Activated CD4-positive, alpha-beta T cell treated with anti-CD3 and anti-CD28 coated beads for 36 hours (primary cell): ENCODE measurements at places on chromosomes 3 and 15. TPM values are rescaled to one million over a fixed set of nuclear protein-coding genes. Genes with fewer than 3 reads are reported as not detected.

GOLGA8T gene
- total RNA-seq = not detected

SPTBN5 gene
- 0.51 TPM for total RNA-seq

SPINT1 gene
- 8.5 TPM for total RNA-seq

CCR3 gene
- not detected for total RNA-seq

ACVR2B gene
- total RNA-seq = 5.7 TPM

CD86 gene
- 0.09 TPM for total RNA-seq

SERINC4 gene
- 0.42 TPM for total RNA-seq

CCR1 gene
- total RNA-seq = 0.14 TPM

ANKUB1 gene
- total RNA-seq = not detected

PAK6 gene
- 0.53 TPM for total RNA-seq

NBEAL2 gene
- total RNA-seq = 83.4 TPM

ALS2CL gene
- total RNA-seq = 3.2 TPM

MB21D2 gene
- total RNA-seq = 2.2 TPM

WDR93 gene
- total RNA-seq = not detected

RNF7 gene
- 38.0 TPM for total RNA-seq

DNA sequence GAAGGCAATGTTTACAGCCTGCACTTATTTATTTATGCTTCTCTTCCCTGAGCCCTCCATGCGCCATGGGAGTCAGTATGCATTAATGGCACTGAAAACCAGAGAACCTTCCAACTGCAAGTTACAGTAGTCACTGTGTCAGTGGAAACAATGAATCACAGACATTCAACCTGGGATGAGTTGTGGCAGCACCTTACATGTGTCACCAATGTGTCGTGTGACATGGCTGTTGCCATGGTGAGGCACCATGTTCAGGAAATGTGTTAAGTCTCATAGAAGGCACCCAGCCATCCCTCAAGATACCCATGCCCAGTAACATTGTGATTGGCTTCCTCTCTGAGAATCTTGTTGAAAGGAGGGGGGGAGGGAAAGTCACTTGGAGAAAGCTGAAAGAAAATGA lies 105.0 kb downstream of the FOXP1 start:
- no peaks in the 10 kb centered on the region for H3K27me3 ChIP-seq
- peaks cover 78% of the 10 kb centered on the region for H3K4me1 ChIP-seq
- H3K4me3 ChIP-seq = peak overlapping the region; percentile 19
- peak overlapping the region; percentile 93 for H3K27ac ChIP-seq
- peak; percentile 89 for DNase-seq
- H3K36me3 ChIP-seq = peaks cover 32% of the 10 kb centered on the region

DNA sequence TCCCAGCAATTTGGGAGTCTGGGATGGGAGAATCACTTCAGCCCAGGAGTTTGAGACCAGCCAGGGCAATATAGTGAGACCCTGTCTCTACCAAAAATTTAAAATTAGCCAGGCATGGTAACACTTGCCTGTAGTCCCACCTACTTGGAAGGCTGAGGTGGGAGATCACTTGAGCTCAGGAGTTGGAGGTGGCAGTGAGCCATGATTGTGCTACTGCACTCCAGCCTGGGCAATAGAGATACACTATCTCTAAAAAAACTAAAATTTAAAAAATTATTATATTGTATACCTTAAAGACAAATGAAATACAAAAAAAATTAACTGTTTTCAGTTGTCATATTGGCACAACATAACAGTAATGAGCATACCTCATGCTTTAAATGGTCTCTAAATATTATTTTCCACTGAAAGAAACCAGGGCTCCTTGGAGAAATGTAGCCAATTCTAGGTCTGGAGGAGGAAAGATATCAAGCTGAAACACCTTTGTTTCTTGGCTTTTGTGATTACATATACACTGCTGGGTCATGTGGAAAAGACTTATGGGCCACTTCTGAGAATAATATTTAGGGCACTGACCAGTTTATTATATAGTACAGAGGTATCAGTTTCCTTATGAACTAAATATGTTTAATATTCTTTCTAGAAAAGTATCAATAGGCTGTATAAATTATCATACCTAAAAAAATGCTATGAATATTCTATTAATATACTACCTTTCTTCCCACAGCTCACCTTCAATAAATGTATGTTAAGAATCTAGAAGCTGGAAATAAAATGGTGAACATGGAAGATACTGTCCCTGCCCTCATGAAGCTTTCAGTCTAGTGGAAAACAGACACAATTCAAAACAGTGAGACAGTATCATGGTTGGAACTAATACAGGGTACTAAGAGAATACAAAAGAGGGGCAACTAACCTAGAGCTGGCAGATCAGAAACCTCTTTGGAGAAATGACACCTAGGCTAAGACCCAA lies 119.5 kb downstream of the TMCC1 start:
- H3K36me3 ChIP-seq = peaks cover 2% of the 10 kb centered on the region
- no peaks in the 10 kb centered on the region for H3K27me3 ChIP-seq
- no peaks in the 10 kb centered on the region for H3K4me1 ChIP-seq
- no peak overlapping the region for H3K4me3 ChIP-seq
- H3K27ac ChIP-seq = no peak overlapping the region

DNA sequence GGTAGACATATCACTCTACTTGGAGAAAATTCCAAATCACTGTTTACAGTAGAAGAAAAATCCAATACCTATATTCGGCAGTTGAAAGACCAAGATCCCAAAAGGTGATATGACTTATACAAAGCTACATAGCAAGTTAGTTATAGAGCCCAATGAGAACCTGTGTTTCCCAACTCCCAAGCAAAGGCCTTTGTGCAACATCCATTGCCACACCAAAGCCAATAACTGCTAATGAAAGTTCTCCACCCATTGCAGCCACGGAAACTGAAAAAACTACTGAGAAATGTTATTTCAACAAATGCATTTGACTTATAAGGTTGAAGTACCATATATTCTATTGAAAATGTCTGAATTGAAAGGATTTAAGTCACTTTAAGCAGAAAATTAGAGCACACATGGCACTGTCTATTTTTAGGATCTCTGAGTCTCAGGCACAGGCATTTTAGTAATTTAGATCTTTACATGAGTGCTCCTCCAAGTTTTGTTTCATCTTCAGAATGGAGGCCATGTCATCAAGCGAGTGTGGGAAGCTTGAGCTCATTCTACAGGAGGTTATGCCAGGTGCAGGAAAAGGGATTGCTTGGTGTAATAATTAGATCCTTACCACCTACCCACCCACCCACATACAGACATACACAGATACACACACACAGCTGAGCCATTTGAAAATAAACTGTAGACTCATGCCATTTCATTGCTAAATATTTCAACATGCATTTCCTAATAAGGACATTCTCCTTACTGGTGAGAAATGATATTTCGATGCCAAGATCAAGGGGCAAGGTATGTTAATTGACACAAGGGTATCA lies 19.7 kb upstream of the ANO10 start:
- no peaks in the 10 kb centered on the region for H3K36me3 ChIP-seq
- DNase-seq = no peak
- H3K27me3 ChIP-seq = peaks cover 2% of the 10 kb centered on the region
- no peak overlapping the region for H3K4me3 ChIP-seq

GRCh38 chr3:63872135-63872924 lies 8.7 kb downstream of the ATXN7 start:
- H3K27ac ChIP-seq = no peak overlapping the region
- H3K4me1 ChIP-seq = peaks cover 55% of the 10 kb centered on the region
- DNase-seq = no peak
- H3K27me3 ChIP-seq = no peaks in the 10 kb centered on the region
- H3K36me3 ChIP-seq = peaks cover 6% of the 10 kb centered on the region

DNA sequence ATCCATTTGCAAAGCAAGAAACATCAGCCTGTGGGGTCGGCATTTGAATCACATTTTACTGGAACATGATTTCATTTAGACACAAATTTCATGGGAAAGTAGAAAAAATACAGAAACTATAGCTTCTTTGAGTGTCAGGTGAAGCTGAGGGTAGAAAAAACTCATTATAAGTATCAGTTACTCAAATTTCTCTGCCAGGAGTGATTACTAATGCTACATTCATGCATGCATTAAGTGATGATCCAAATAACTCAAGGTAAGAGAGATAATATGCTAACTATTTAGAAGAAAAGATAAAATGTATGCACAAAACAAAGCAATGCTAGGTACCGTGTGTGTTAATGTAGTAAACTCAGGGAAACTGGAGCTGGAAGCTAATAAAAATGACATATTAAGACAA lies 406.0 kb downstream of the GAP43 start:
- no peaks in the 10 kb centered on the region for H3K27me3 ChIP-seq
- no peak overlapping the region for H3K27ac ChIP-seq
- no peak for DNase-seq
- H3K4me1 ChIP-seq = no peaks in the 10 kb centered on the region
- no peak overlapping the region for H3K4me3 ChIP-seq

DNA sequence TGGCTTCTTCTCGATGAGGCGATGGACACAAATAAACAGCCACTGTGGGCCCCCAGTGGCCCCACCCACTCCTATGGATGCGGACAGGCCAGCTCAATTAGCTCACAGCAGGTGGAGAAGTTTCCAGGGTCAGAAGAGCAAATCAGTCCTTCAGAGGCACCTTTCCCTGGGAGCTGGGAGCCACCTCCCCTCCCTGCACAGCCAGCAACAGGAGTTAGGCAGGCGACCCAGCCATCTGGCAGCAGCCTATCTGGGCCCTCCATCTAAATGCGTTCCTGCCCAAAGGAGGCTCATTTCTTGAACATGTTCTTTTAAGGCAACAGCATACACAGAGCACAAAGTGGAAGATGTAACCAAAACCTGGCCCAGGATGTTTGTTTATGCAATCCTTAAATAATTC lies 211.9 kb upstream of the ARRDC4 start:
- no peaks in the 10 kb centered on the region for H3K36me3 ChIP-seq
- no peak for DNase-seq
- no peak overlapping the region for H3K27ac ChIP-seq
- H3K4me3 ChIP-seq = no peak overlapping the region
- H3K27me3 ChIP-seq = peaks cover 5% of the 10 kb centered on the region

DNA sequence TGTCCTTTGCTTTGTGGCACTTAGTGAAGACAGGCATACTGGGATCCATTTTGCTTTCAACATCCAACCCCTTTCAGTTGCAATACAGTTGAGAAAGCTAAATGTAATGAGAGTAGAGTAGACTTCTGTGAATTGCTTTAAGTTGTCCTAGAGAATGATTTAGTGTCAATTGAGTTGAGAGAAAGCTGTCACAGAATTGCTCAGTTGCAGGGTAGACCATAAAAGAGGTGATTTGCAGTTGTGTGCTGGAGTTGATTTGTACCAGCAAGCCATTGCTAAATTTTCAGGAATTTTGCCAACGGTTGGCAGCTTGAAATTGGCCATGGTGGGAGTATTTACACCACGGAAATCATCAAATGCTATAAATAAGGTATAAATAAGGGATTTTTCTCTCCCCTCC lies 2.2 kb downstream of the ABHD5 start:
- H3K36me3 ChIP-seq = no peaks in the 10 kb centered on the region
- H3K27ac ChIP-seq = peak overlapping the region; percentile 57
- no peak overlapping the region for H3K4me3 ChIP-seq

- H3K4me3 ChIP-seq = no peak overlapping the region
- no peaks in the 10 kb centered on the region for H3K27me3 ChIP-seq
- no peak overlapping the region for H3K27ac ChIP-seq
- H3K36me3 ChIP-seq = no peaks in the 10 kb centered on the region
Observed at GRCh38 chr15:86555939-86556338, 476.3 kb downstream of the AGBL1 start.

DNA sequence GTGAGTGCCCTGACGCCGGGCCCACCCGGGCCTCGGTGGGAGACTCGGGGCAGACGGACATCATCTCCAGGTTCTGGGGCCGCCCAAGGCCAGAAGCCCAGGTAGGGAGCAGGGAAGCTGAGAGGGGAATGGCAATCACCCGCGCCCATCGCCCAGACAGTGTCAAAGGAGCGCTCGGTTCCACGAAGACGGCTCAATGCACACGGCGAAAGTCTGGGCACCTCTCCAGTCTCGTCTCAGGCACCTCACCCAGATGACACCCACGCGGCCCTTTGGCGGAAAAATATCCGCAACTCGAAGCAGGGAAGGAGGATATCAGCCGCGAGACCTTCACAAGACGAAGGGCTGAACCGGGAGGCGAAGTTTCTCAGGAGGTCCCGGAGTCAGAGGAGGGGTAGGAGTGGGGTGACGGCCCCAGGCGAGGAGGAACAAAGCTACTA lies 916 bp downstream of the IL17RD start:
- no peaks in the 10 kb centered on the region for H3K36me3 ChIP-seq
- H3K4me1 ChIP-seq = peaks cover 8% of the 10 kb centered on the region
- peak; percentile 60 for DNase-seq
- H3K27me3 ChIP-seq = peaks cover 58% of the 10 kb centered on the region

GRCh38 chr3:18703798-18704197 lies 278.7 kb upstream of the SATB1 start:
- H3K27me3 ChIP-seq = no peaks in the 10 kb centered on the region
- DNase-seq = peak; percentile 36
- peaks cover 29% of the 10 kb centered on the region for H3K36me3 ChIP-seq
- peak overlapping the region; percentile 33 for H3K27ac ChIP-seq
- no peak overlapping the region for H3K4me3 ChIP-seq

GRCh38 chr3:176785171-176785570 lies 412.1 kb downstream of the TBL1XR1 start:
- DNase-seq = no peak
- no peak overlapping the region for H3K27ac ChIP-seq
- H3K4me1 ChIP-seq = no peaks in the 10 kb centered on the region
- H3K36me3 ChIP-seq = no peaks in the 10 kb centered on the region
- H3K4me3 ChIP-seq = no peak overlapping the region
- peaks cover 9% of the 10 kb centered on the region for H3K27me3 ChIP-seq

GRCh38 chr3:28595372-28595771 lies 246.7 kb upstream of the AZI2 start:
- no peak overlapping the region for H3K4me3 ChIP-seq
- DNase-seq = no peak
- no peak overlapping the region for H3K27ac ChIP-seq
- no peaks in the 10 kb centered on the region for H3K36me3 ChIP-seq

GRCh38 chr3:16534640-16535262 lies 21.3 kb upstream of the RFTN1 start:
- H3K4me3 ChIP-seq = no peak overlapping the region
- H3K27ac ChIP-seq = no peak overlapping the region
- peaks cover 12% of the 10 kb centered on the region for H3K27me3 ChIP-seq
- DNase-seq = no peak
- no peaks in the 10 kb centered on the region for H3K4me1 ChIP-seq
- no peaks in the 10 kb centered on the region for H3K36me3 ChIP-seq

DNA sequence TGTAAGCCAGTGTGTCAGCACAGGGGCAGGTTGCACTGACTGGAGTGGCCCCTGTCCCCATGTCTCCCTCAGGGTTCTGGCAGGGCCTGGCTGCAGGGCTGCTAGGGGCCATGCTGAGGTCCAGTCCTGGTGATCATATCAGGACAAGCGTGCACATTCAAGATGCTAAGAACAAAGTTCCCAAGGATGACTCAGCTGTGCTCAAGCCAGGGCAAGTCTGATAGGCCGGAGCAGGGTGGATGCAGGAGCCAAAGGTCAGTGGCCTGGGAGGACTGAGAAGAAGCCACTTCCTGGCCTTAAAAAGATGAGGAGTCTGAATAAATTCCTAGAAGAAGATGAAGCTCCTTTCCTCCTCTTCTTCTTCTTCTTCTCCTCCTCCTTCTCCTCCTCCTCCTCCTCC lies 353.2 kb downstream of the AGBL1 start:
- no peak for DNase-seq
- no peak overlapping the region for H3K27ac ChIP-seq
- peaks cover 2% of the 10 kb centered on the region for H3K27me3 ChIP-seq
- no peak overlapping the region for H3K4me3 ChIP-seq
- no peaks in the 10 kb centered on the region for H3K4me1 ChIP-seq

- no peak overlapping the region for H3K27ac ChIP-seq
- DNase-seq = no peak
- H3K27me3 ChIP-seq = peaks cover 31% of the 10 kb centered on the region
- H3K4me3 ChIP-seq = peak overlapping the region; percentile 58
Observed at GRCh38 chr15:92733934-92734521, 78.5 kb upstream of the FAM174B start.

- no peak overlapping the region for H3K4me3 ChIP-seq
- H3K27me3 ChIP-seq = no peaks in the 10 kb centered on the region
- H3K4me1 ChIP-seq = peaks cover 77% of the 10 kb centered on the region
- H3K36me3 ChIP-seq = peaks cover 57% of the 10 kb centered on the region
- peak overlapping the region; percentile 88 for H3K27ac ChIP-seq
Observed at GRCh38 chr3:16382845-16383244, 117.8 kb downstream of the OXNAD1 start.
